Stimulated activated naive CD4-positive, alpha-beta T cell treated with Interleukin-2 at 50 U/mL for 16 hours (primary cell): ENCODE measurements at places on chromosomes 3 and 15.

DNA sequence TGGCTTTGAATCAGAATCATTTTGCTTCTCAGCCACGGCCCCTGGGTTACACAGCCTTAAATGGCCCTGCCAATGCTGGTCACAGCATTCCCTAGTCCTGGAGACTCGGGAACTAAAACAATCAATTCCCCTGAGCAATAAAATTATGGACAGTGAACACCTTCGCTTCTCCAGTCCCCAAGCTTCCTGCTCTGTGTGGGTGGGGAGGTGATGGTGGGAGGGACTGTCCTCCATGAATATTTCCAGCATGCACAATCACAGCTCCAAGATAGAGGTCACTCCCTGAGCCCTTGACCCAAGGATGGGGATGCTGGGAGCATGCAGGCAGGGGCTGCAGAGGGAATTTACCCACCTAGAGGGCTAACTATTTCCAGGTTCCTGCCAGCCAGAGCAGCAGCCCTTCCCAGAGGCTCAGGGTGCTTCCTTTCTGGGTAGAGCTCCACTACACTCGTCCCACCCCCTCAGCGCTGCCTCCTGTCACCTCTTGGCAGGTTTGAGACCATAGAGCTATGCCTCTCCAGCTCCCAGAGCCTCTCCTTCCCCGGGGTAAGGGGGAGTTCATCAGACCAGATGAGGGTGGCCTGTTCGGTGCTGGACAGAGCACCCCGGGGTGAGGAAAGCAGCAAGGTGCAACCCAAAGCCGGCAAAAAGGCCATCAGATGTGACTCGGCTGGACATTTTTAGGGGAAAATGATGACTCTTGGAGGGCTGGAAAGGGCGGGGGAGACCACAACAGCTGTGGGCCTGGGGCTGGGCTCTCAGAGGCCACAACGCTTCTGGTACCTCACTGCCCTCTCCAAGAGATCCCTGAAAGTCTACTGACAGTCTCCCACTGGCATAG lies 14.5 kb upstream of the CCDC33 start:
- no peak for DNase-seq

- DNase-seq = no peak
Observed at GRCh38 chr3:122255757-122256439, 69.2 kb upstream of the CSTA start.

GRCh38 chr3:23239211-23240068 lies 36.3 kb downstream of the UBE2E2 start:
- no peak for DNase-seq

DNA sequence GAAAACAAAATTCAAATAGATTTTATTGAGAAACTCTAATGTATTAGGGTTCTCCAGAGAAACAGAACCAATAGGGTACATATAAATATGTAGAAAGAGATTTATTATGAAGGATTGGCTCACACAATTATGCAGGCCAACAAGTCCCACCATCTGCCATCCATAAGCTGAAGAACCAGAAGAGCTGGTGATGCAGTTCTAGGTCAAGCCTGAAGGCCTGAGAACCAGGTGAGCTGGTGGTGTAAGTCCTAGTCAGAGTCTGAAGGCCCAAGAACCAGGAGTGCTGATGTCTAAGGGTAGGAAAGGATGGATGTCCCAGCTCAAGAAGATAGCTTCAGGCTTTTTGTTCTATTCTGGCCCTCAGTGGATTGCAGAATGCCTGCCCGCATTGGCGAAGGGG lies 2.6 kb upstream of the NFKBIZ start:
- no peak for DNase-seq

- no peak for DNase-seq
Observed at GRCh38 chr3:82561784-82562183, 800.3 kb upstream of the GBE1 start.

DNA sequence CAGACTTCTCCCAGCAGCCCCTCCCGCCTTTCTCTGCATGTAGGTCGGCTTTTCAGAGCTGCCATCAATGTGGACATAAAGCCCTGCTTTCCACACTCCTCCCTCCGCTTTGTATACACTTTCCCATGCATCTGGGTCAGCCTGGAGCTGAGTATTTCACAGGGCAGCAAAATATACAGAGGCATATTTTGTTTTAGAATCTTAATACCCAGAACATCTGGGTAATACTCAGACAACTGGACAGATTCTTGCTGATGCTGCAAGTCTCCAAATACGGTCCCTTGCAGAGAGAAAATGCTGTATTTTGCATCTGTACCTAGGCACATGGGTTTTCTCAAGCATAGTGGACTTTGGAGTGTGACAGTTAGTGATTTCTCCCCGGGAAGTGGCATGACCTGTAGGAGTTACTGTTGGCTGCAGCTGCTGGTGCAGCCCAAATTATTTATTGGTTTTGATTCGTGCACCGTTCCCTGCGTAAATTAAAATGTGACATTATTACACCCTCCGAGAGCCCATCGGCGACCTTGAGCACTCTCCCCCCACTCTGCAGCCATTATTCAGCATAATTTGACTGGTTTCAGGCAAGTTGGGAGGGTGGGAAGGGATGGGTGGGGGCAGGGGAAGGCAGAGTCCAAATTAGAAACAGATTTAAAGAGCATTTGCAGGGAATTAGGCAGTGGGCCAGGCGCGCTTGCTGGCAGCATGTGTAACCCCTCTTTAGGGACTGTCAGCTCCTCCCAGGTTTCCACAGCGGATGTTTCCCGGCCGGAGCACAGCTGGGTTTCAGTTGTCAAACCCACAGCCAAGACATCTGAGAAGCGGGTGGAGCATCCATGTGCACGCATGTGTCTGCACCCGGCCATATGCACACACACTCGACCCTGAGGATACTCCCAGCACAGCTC lies 100.8 kb downstream of the CPN2 start:
- DNase-seq = no peak

DNA sequence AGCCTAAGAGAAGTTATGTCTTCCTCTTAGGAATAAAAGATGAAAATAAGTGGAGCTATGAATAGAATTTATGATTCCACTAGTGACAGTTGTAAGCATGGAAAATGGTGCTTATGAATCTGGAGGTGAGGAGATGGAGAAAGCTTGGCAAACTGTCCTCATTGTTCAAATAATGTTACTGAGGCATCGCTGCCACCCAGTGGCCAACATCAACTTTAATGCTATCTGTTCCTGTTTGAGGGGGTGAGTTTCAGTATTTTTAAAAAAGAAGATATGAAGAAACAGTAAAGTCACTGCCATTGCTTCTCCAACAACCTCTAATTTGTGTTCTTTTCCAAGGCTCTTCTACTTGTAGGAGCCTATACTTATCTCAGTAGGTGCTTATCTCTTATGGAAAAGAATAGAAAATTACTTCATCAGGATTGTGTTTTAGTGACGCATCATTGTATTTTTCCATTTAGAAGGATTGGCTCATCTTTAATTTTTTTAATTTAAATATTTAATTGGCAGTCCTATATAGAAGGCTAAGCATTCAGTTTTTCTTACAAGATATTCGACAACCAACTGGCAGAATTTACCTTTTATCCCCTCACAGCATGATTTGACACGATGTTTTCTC lies 260.4 kb upstream of the P2RY1 start:
- DNase-seq = no peak

DNA sequence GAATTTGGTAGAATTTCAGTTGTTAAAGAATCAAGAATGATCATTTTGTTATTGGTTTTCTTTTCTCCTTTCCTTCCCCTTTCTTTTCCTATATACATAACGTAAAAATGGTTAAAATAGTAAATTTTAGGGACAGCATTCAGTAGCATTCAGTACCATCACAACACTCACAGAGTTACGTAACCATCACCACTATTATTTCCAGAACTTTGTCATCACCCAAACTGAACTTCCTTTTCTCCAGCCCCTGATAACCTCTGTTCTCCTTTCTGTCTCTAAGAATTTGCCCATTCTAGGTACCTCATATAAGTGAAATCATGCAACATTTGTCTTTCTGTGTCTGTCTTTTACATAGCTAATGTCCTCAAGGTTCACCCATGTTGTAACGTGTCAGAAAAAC lies 165.3 kb downstream of the AKAP13 start:
- no peak for DNase-seq

- no peak for DNase-seq
Observed at GRCh38 chr15:58947179-58947578, 13.7 kb upstream of the SLTM start.

GRCh38 chr3:72282918-72283317 lies 498.0 kb upstream of the PROK2 start:
- DNase-seq = no peak
